PC-3 (cell line): ENCODE measurements at places on chromosomes 1 and 21.
A peak's percentile ranks its signal among the peaks of the same experiment; 100 is the strongest.

- DNase-seq = no peak
Measured at GRCh38 chr1:12136916-12137610, 29.7 kb upstream of the TNFRSF1B start.

DNA sequence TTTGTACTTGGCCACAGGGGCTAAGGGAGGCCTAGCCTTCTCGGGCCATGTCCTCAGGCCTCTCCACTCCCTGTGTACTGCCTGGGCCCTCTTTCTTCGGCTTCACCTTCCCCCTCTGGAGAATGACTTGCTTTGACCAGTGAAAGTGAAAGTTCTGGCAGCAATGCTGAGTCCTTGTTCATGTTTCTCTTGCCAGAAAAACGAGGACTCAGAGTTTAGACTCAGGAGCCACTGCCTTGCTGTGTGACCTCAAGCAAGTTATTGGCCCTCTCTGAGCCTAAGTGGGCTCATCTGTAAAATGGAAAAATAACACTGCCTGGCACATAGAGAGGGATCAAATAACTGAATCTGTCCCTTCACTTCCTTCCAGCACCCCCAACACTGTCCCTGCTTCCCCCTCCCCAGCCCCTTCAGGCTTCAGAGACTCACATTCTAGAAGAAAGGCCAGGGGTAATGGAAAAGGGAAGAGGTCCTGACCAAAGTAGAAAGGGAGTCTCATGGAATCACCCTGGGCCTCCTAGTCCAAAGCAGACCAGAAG lies 1.5 kb downstream of the C1QA start:
- DNase-seq = no peak

DNA sequence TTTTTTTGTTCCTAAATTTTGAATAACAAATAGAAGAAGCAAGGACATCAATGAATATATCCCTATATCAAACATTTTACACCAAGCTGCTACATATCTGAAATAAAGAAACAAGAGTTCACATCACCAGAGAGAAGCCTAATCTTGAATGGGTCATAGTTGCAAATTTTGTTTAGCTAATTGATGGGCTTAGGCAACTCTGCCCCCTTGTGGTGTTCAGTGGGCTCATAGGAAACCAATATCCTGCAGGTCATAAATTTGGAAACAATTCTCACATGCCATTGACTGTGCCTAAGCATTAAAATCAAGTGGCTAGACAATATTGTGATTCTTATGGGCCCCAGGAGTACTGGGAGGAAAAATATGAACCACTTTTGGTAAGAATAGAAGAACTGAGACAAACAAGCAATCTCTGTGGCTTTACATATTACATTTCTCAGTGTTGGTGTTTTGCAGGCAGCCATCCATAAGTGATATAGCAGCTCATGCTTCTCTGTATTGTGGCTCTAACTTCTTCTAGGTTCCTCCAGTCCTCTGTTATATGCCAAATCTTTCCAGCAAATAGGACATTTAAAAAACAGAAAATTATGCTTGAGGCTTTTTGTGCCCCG lies 1262.8 kb upstream of the PRMT6 start:
- peak; percentile 72 for DNase-seq

DNA sequence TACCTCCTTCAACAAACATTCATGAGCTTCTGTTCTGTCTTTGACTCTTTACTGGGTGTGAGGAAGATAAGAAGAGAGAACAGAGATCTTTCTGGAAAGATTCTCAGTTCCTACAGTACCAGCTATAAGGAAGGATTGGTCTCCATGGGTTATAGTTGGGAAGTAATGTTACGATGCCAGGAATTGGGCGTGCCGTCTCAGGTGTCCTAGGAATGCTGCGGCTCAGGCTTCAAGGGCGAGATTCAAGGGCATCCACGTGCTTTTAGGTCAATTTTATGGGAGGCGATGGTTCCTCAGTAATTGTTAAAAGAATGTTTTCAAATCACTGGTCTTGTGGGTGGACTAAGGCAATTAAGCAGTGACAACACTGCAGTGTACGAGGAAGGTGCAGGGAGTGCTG lies 27.3 kb downstream of the COG2 start:
- no peak for DNase-seq

DNA sequence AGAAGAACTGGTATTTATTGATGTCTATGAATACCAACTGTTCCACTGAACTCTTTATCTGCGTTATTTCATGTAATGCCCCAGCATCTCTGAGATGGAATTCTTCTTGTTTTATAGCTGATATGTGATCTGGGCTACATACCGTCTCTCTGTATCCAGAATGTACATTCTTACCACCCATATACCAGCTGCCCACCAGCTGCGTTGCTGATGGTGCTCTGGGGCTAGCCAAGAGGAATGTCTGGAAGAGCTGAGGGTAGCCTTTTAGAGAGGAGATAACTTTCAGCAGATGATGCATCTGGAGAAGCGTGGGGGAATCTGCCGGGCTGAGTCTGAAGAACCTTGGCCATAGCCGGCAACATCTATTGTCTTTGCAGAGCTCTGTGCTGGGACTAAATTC lies 137.5 kb downstream of the RYR2 start:
- no peak for DNase-seq

DNA sequence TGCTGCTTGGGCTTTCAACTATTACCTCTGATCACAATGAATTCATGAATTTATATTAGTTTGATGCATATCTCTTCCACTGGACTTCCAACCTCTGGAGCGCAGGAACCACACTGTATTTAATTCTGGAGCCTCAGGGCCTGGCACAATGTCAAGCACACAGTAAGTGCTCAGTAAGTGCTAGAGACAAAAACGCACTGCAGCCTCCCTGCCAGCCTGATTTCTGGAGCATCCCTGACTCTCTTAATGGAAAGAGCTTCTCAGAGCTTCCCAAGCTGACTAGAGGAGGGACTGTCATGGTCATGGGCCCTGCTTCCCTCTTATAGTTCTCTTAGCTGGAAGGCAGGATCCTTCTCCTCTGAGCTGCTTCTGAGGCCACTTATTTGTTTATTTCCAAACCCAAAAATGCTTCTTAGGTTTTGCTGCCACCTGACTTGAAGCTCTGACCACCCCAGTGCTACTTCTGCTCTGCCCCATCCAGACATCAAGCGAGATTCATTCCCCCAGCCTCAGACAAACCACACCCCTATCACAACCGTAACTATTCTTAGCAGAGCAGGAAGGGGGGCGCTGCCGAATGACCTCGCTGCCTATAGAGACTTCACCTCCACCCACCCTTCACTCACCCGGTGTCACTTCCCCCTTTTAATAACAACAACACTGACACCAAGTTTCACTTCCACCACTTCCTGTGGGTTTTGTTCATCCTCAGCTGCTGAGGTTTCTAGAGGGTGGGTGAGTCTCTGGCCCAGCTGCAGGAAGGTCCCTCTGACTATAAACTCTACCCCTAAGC lies 33.6 kb downstream of the NUAK2 start:
- peak; percentile 17 for DNase-seq

GRCh38 chr1:189513091-189513490 lies 964.6 kb downstream of the BRINP3 start:
- no peak for DNase-seq

DNA sequence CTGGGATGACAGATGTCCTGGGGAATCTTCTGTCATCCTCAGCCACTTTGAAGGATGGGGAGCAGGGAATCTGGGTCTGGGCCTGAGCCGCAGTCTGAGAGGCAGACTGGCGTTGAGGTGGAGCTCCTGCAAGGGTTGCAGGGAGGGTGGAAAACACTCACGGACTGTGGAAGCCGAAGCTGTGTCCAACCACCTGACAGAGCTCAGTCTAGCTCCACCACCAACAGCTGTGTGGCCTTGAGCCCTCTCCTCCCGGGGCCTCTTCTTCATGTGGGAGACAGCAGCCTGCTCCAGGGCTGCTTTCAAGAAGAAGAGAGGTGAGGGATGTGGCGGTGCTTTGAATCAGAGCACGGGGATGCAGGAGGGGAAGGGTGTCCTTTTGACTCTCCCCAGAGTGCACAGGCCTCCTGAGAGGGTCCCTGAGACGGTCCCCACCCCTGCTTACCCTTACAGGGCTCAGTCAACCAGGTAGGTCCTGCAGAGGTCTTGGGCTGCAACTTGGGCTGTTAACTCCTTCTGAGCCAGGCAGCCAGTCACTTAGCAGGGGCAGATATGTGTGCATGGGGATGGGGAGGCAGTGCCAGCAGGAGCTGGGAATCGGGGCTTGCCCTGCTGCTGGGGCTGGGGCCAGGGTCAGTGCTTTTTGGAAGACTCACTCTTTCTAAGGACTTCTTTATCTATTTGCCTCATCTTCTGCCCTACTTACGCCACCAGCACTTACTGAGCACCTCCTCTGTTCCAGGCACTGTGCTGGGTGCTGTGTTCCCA lies 216.3 kb downstream of the PTPRU start:
- DNase-seq = no peak

GRCh38 chr21:32279377-32279680 lies 480 bp upstream of the MIS18A start:
- DNase-seq = no peak

- DNase-seq = no peak
Measured at GRCh38 chr1:77375541-77375940, 93.7 kb downstream of the AK5 start.

GRCh38 chr1:9300573-9300972 lies 7.9 kb downstream of the SPSB1 start:
- no peak for DNase-seq

- DNase-seq = peak; percentile 22
Measured at GRCh38 chr1:225691377-225691776, 38.5 kb upstream of the ENAH start.

DNA sequence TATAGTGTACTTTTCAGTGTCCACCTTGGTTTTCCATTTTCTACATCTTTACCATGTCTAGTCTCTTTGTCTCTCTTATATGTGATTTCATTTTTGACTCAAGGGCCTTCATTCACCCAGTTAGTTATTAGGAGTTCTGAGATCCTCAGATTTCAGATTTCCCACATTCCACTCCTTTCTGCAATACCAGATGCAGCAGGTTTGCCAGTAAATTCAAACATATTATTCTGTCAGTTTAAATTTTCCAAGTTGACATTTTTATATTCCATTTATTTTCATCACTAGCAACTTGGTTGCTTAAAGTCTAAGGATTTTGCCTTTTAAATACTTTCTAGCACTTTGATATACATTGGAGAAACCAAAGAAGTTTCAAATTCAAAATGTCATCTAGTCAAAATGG lies 42.4 kb downstream of the ABL2 start:
- DNase-seq = no peak

GRCh38 chr1:169708647-169709046 lies 2.8 kb downstream of the SELL start:
- DNase-seq = no peak

GRCh38 chr1:29258976-29259801 lies 22.9 kb downstream of the PTPRU start:
- DNase-seq = no peak

- DNase-seq = peak; percentile 83
Measured at GRCh38 chr1:181255270-181255929, 166.9 kb downstream of the IER5 start.

GRCh38 chr21:42403611-42404231 lies at the start of gene UBASH3A:
TSS of gene UBASH3A (plus strand) at chr21:42403902. CDS start at chr21:42403946, 44 bp downstream.
- peak; percentile 19 for DNase-seq

- DNase-seq = no peak
Measured at GRCh38 chr21:22476726-22477646, 1478.8 kb downstream of the NCAM2 start.

GRCh38 chr21:40706806-40707655 lies 139.9 kb downstream of the DSCAM start:
- DNase-seq = no peak
